Globus pallidus (tissue), 1 donor: ENCODE measurements at places on chromosomes 2 and 18.

DNA sequence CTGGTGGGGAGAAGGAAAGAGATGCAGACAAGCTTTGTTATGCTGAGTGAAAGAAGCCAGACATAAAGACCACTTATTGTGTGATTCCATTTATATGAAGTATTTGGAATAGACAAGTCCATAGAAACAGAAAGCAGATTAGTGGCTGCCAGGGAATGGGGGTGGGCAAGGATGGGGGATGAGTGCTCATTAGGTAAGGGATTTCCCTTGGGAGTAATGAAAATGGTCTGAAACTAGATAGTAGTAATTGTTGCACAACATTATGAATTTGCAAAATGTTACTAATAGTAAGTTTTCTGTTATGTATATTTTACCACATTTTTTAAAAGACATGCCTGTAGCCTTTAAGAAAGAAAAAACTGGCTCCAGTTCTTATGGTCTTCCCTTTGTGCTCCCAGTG is 154.9 kb downstream of the LNPK start:
- DNase-seq = no peak

DNA sequence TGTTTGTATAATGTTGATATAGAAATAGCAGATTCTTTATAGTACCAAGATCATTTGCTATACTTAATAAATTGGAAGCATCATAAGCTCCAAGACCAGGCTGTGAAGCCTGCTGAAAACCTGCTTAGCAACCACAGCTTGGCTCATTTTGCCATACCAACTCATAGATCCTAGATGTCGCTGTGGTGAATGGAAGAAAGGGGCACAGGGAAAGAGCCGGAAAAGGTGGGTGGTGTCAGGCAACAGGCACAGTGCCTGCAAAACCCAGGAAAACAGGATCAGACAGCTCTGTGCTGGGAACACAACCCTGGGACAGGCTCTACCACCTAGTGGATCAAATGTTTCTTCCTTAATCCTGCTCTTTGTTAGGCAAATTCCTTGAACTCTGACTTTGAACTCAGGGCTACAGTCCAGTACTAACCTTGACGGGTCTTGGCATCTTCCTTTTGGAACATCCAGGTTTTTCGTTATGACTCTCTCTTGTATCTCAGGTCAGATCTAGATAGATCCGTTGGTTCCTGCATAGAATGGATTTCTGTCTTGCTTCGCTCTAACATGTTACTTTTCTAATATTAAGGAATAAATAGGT is 31.6 kb downstream of the TWSG1 start:
- DNase-seq = peak; percentile 30

DNA sequence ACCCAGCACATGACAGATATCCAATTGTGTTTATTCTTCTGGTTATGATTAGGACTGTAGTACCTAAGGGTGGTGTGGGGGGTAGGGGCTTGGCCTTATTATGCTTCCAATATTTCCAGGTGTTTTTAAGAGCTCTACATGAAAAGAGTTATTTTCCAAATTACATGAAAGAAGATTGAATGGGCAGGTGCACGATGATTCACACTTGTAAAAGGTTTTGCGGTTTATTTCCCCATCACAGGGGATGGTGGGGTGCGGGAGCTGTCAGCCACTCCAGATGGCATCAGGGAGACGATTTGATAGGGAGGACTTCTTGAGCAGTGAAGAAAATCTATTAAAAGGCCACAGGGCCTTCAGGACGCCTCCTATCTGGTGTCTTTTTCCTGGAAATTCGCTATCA is 15.1 kb upstream of the CCBE1 start:
- DNase-seq = no peak

- DNase-seq = no peak
These were observed 125.6 kb upstream of the CDCA7 start for GRCh38 chr2:173229086-173229485.

GRCh38 chr18:6821356-6821755 is 91.8 kb downstream of the ARHGAP28 start:
- no peak for DNase-seq

DNA sequence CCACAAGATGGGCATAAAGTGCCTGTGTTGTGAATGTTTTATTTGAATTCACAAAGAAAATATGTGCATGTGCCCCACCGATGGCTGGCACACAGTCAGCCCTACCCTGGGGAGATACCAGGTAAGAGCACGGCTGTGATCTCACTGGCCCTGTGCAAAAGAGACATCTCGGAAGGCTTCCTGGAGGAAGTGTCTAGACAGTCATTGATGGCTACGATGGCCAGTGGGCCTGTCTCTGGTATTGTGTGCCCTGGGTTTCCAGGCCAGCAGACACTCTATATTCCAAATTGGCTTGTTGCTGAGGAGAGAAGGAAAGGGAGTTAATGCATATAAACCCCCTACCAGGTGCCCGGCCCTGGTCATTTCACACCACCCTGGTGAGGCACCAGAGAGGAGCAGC is 211.7 kb downstream of the GLI2 start:
- no peak for DNase-seq

- no peak for DNase-seq
These were observed 54.5 kb downstream of the SKA1 start for GRCh38 chr18:50429207-50429948.

- DNase-seq = no peak
These were observed 328.5 kb downstream of the TDRD15 start for GRCh38 chr2:21452263-21452662.

DNA sequence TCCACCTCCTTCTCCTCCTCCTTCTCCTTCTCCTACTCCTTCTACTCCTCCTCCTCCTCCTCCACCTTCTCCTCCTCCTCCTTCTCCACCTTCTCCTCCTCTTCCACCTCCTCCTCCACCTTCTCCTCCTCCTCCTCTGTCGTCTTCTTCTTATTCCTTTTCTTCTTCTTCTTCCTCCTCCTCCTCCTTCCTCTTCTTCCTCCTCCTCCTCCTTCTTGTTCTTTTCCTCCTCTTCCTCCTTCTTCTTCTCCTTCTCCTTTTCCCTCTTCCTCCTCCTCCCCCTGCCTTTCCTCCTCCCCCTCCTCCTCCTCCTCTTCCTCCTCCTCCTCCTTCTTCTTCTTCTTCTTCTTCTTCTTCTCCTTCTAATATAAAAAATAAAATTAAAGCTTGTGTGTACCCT is 971.2 kb upstream of the PIK3C3 start:
- no peak for DNase-seq

GRCh38 chr18:74146756-74147155 is 878 bp downstream of the FBXO15 start:
- no peak for DNase-seq

- no peak for DNase-seq
These were observed 49.8 kb downstream of the ALK start for GRCh38 chr2:29871541-29871940.

GRCh38 chr2:14720739-14721138 is 88.2 kb downstream of the LRATD1 start:
- no peak for DNase-seq

DNA sequence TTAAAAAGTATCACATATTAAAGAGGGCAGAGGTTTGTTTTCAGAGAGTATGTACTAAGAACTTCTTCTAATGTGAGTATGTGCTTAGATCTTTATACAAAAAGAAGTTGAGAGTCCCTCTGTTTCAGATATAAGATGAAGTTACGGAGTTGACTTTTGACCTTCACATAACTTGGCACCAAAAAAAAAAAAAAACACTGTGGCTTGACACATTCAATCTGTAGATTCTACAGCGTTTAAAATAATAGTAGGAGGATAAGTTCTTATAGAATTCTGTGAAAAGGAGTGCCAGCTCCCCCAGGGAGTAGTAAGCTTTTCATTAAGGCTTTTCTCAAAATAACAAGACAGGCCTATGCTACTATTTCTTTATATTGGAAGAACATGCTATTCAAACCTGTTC is 105.4 kb upstream of the LRP1B start:
- no peak for DNase-seq

DNA sequence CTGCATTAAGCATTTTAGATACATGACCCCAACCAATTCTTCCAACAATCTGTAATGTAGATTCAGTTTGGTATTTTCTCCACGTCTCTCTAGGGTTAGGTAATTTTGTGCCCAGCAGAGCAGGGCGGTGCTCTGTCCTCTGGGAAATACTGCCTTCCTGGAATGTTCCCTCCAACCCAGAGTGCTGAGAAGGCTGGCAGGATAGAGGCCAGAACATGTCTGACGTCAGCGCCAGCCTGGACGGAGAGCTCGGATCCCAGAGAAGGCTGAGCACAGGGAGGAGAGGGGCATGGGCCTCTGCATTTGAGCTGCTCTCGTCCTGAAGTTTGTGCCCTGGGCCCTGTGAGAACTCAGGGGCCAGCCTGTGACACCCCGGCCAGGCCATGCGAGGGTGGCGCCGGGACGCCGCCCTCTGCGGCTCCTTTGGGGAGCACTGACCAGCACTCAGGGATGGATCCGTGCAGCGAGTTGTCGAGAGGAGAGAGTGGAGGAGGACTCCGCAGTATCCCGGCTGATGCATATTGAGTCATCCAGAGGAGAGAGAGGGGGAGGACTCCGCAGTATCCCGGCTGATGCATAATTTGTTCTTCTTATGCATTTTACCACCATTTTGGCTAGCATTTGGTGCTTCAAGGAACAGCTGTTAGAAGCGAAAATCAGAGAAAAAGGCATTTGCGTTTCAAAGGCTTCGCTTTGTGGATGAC is 80.0 kb upstream of the PXDN start:
- DNase-seq = no peak

DNA sequence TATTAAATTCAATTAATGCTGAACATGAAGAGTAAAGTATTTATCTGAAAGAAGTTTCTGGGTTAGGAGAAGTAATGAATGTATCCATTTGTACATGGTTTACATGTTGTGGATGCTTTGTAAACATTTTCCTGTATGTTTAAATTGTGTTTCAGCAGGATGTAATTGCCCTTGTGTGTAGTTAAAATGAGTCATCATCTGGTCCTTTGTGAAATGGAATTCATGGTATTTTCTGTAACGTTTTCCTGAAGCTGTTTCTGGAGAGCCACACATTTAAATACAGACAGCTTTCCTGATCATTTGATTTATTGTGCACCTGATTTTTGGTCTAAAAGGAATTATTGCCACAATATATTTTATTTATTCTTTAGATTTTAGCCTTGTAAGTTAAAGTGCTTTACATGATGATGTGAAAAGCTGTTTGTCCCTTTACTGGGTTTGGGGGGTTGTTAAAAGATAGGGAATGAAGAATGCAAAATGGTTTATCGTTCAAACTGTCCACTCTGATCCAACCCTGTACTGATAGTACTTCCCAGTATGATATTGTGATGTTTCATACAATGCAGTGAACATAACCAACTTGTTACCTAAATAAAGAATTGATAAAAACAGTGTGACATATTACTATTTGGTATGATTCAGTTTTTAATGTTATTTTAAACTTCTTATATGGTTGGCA is 41.7 kb upstream of the SLC3A1 start:
- DNase-seq = no peak

- no peak for DNase-seq
These were observed 1.4 kb upstream of the HSBP1L1 start for GRCh38 chr18:79962835-79963657.

DNA sequence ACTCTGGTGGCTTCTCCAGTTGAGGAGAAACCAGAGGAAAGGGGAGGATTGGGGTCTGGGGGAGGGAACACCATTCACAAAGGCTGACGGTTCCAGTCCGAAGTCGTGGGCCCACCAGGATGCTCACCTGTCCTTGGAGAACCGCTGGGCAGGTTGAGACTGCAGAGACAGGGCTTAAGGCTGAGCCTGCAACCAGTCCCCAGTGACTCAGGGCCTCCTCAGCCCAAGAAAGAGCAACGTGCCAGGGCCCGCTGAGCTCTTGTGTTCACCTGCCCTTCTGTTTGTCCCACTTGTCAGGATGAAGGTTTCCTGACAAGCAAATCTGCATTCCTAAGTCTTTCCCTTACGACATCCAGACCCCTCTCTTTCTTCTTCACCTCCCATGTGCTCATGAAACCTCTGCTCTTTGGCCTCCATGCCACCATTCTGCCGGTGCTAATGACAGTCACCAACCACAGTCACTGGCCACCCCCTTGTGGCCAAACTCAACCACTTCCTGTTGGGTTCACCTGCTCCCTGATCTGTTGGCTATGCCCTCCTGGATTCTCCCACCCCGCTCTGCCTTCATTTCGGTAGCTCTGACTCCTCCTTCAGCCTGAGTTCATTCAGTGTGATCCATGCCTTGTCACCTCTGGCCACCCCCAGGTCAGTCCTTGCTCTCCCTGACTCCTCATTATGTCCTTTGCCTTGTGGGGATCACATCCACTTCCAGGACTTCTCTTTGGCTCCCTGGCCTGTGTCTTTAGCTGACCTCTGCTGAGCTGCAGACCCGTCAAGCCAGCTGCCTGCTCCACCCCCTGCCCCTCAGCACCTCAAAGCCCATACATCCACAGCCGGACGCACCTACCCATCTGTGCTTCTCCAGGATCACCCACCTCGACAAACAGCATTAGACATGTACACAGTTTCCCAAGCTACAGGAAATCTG is 17.6 kb downstream of the EMX1 start:
- no peak for DNase-seq

DNA sequence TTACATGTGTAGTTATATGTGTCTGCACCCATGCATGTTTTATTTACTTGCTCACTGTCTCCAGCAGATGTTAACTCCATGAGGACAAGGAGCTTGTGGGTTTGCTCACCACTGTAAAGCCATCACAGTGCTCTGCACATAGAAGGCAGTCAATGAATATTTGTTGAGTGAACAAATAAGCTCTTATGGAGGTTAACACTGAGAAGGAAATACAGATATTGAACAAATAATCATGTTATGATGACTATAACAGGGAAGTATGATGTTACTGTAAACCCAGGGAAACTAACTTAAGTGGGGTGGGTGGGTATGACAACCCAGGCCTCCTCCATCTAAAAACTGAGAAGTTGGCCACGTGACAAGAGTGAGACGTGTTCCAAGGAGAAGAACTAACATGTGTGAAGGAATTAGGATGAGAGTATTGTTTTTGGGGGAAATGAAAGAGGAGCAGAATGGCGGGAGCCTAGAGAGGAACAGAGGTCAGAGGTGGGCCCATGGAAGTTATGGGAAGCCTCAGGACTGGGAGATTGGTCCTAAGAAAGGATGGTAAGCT is 6.0 kb upstream of the FAM117B start:
- no peak for DNase-seq

DNA sequence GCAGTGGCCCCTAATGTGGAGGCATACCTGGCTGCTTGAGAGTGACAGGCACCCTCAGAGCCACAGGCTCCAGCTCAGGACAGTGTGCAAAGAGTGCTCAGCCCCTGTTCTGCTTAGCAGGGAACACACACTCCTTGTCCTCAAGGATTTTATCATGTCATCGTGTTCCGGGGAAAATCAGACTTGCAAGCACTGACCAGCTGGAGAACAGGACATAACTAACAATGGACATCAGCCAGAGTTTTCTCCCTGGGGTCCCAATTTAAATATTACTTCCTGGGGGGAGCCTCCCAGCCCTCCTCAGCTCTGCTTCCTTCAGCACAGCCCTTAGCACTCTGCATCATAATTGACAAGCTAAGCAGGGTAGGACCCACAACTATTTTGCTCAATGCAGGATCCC is 175.4 kb upstream of the ACAA2 start:
- DNase-seq = no peak

DNA sequence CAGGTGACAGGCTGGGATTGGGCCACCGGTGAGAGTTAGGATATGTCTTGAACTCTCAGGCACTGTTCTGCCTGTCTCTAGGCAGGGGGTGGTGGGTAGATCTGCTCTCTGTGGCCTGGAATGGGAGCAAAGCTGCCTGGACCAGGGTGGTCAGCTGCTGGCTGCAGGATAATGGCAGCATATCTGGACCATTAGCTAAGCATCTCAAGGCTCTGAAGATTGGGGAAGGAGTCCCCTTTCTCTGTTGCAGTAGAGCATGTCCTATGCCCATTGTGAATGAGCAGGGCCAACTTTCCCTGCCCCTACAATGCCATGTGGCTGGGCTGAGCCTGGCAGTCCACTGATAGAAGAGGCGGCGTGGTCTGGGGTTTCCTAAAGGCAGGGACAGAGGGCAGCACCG is 34.6 kb downstream of the LOXHD1 start:
- DNase-seq = no peak

- DNase-seq = no peak
These were observed 624.5 kb downstream of the NR4A2 start for GRCh38 chr2:155708071-155708470.
